ENCODE measurements at places on chromosomes 13 and 19.

DNA sequence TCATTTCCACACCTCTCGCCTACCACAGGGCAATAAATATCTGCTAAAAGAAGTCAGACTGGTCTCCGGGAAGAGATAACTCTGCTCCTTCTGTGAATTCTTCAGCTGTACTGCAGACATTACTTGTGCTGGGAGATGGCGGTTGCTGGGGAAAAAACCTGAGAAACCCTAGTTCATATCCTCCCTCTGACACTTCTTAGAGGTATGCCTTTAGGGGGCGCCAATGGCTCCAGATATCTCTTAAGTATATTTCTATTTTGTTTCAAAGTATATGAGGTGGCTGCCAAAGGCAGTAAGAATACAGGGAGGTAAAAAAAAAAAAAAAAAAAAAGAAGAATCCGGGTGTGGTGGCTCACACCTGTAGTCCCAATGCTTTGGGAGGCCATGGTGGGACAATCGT lies 175.2 kb downstream of the PAN3 start:
- no peak overlapping the region for H3K4me3 ChIP-seq
- DNase-seq: no peak
- H3K27ac ChIP-seq: no peak overlapping the region
- H3K4me1 ChIP-seq: no peaks in the 10 kb centered on the region
- no peaks in the 10 kb centered on the region for H3K36me3 ChIP-seq

- H3K27me3 ChIP-seq: peaks cover 1% of the 10 kb centered on the region
- H3K27ac ChIP-seq: no peak overlapping the region
- DNase-seq: no peak
- H3K4me1 ChIP-seq: no peaks in the 10 kb centered on the region
- H3K36me3 ChIP-seq: no peaks in the 10 kb centered on the region
Observed at GRCh38 chr13:78826936-78827335, 168.0 kb upstream of the OBI1 start.

GRCh38 chr19:17103177-17103576 lies 27.6 kb downstream of the MYO9B start:
- H3K4me3 ChIP-seq: peak overlapping the region; percentile 35
- peaks cover 32% of the 10 kb centered on the region for H3K36me3 ChIP-seq
- no peaks in the 10 kb centered on the region for H3K27me3 ChIP-seq

DNA sequence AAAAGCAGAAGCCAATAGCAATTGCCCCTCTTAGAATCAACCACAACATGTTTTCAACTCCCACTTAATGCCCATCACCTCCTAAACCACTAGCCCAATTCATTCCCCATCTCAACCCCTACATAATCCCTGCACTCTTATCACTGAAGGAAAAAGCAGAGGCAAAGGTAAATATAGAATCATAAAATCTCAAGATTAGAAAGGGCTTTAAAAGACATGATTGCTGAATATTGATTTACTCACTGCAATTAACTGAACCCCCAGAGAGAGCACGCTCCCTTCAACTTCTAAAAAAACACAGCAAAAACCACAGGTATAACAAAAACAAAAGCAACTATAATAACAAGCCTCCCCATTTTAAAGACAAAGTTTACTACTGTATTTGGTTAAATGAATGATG lies 15.1 kb upstream of the POU4F1 start:
- H3K27me3 ChIP-seq: no peaks in the 10 kb centered on the region
- DNase-seq: no peak
- H3K27ac ChIP-seq: no peak overlapping the region
- no peak overlapping the region for H3K4me3 ChIP-seq

Data from memory B cell (primary cell).